H54 (cell line): ENCODE measurements at places on chromosomes 6 and 20.

DNA sequence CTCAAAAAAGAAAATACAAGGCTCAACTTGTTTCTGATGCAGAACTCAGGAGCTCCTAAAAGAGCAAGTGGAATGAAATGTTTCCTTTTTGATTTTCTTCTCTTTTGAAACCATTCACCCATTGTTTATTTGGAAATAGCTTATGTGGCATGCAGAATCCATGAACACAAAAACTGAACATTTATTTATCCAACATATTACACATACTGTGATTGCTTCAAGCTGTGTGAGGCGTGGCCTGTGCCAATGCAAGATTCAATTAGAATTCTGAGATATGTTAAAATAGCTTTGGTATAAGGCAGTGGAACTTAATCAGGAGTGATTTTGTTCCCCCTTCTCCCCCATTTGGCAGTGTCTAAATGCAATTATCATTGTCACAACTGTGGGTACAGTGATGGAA is 45.9 kb upstream of the CARMIL1 start:
- no peak for DNase-seq

DNA sequence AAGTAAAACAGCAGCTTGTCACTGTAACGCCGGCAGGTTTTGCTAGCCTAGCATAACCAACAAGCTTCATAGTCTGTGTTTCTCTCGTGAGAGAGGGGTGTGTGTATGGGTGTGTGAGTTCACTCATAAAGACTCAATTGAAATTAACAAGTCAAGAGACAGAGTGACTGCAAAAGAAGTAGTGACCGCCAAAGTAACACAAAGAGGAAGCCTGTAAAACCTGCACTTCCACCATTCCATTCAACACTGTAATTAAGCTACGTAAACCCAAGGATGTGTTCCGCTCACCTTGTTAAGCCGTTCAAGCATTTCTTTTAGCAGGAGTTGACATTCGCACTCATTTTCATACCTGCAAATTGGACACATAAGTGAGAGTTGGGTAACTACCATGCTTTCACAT is 6.6 kb downstream of the BFSP1 start:
- DNase-seq = no peak

GRCh38 chr6:21213492-21213891 is 380.1 kb upstream of the SOX4 start:
- no peak for DNase-seq

DNA sequence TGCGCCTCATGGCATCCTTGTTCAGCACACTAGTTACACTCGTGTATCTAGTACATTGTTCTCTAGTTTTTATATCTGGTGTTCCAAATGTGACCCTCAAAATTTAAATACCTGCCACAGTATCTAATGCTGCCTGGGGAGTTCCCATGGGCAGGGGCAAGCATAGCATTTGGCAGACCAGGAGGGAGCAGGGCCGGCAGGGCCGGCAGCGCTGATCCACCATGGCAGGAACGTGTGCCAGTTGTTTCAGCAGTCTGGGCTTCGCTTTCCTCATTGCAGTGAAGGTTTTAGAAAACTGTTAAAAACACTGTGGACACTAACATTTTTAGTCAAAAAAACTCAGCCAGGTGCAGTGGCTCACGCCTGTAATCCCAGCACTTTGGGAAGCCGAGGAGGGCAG is 19.2 kb downstream of the NANP start:
- no peak for DNase-seq

GRCh38 chr6:3862038-3862437 is 12.9 kb downstream of the FAM50B start:
- DNase-seq = no peak

DNA sequence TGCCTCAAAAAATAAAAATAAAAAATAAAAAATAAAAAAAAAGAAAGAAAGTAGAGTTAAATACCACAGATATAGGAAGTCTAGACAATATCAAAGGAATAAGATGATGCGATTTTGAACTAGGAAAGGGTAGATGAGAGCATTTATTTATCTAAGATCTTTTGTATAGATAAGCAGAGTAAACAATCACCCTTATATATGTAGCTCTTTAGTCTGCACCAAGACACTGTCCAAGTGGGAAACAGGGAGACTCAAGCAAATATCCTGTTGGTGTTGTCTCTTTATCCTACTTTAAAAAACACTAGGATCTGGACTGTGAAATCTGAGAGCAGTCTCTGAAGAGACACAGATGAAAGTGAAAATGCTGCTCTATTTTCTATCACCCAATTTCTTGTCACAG is 587.0 kb upstream of the FLRT3 start:
- no peak for DNase-seq

DNA sequence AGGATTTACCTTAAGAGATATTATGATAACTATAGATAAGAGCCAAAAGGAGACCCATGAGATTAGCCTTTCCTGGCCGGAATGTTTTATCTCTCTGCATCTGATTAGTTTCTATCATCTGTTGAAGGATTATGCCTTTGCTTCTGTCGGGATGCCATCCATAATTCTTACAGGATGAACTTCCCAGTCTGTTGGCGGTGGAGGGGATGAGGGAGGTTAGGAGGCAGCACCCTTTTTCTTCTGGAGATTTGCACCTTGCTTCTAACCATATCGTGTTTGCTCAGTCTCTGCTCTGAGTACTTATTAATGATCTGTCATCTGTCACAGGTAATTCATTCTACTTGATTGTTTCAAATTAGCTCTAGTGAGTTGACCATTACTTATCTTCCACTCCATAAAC is 292.1 kb downstream of the KHDC1L start:
- no peak for DNase-seq

DNA sequence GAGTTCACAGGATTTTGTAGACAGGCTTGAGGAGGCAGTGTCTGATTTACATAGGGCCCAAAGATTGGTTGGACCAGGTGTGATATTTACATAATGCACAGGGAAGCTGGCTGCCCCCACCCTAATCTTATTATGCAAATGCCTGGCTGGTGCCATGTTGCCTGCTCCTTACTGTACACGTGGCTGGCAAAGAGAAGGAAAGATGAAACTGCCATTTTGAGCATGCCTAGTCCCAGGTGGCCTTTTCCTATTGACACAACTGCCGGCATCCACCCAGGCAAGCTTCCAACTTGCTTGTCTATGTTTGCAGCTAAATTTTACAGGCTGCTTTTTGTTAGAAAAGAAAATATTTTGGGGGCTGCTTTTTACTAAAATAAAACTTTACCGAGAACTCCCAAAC is 174.6 kb downstream of the LMBRD1 start:
- DNase-seq = no peak

- no peak for DNase-seq
Observed at GRCh38 chr6:140283197-140283596, 908.7 kb upstream of the CITED2 start.

DNA sequence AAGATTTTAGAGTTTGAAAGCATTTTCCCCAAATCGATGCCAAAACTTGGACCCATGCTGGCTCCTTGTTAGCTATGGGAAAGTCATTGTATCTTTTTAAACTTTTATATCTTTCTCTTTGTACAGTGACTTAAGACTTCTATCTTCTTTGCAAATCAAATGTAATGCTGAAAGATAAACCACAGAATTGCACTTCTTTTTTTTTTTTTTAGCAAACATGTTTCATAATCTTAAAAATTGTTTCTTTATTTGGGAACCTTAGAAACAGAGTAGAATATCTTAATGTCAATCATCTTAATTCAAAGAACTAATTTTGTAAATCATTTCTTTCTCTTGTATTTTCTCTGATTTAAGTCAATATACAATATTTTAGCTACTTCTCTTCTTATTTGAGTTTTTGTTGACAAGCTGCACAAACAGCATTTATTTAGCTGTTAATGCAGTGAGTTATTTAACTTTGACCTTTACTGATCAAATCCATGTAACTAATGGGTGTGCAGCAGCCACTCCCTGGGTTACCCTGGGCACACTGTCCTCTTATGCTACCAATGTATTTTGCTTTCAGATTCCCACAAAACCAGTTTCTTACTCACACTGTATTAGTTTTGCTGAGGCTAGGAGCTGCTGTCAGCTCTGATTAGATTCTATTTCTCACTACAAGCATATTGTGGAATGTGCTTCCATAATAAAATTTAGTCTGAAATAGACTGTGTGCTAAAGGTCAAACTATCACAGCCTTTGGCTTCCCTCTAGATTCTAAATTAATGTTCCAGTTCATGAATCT is 279.6 kb downstream of the ADGB start:
- no peak for DNase-seq

- DNase-seq = peak; percentile 27
Observed at GRCh38 chr6:138465007-138465645, 34.2 kb downstream of the NHSL1 start.

- DNase-seq = no peak
Observed at GRCh38 chr6:2848851-2849250, 7.2 kb upstream of the SERPINB1 start.

GRCh38 chr6:15033850-15034203 is 212.0 kb upstream of the JARID2 start:
- DNase-seq = no peak

DNA sequence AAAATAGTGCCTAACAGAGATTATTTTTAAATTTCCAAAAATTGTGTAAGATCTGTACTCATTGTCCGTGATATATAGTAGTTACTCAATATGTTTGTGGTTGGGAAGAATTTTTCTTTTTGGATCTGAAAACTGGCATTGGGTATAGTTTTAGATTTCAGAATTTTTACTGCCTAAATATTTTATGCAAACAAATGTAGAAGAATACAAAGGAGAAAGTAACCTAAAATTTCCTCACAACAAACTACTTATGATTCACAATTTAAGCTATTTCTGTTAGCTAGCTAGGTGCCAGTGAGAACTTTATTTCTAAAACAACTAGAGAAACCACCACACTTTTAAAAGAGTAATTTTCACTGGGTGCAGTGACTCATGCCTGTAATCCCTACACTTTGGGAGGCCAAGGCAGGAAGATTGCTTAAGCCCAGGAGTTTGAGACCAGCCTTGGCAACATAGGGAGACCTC is 38.8 kb downstream of the SESN1 start:
- DNase-seq = no peak

- no peak for DNase-seq
Observed at GRCh38 chr6:101113468-101114260, 232.5 kb upstream of the ASCC3 start.

DNA sequence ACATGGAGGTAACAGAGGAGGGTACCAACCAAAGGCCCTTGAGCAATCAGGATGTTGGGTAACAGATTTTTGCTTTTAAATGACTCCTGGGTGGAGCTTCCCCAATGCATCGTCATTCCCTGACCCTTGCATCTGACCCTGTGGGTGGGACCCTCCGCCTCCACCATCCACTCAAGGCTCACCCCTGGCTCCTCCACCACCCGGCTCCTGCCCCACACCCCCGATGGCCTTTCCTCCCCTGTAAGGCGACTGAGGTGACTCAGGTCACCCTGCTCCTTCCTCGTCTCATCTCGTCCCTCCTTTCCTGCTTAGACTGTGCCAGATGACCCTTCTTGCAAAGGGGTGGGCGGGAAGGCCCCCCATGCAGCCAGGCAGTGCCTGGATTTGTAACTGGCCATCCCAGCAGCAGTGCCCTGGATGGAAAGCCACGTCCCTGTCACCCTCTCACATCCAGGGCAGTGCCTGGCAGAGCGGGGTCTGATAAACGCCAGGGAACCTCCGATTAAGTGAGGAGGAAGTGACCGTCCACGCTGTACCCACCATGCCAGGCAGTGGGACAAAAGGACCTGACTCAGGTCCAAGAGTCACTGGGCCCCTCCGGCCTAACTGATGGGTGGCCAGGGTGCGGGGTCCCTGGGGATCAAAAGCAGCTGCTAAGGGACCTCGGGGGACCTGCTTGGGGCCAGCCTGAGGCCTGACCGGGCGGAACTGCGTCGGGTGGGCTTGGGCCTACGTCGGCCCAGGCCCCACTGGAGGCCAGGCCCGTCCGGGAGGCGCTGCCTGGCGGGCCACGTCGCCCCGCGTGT is 624 bp upstream of the NPEPL1 start:
- DNase-seq = no peak

GRCh38 chr20:37976887-37977286 is 56.4 kb downstream of the TTI1 start:
- no peak for DNase-seq

DNA sequence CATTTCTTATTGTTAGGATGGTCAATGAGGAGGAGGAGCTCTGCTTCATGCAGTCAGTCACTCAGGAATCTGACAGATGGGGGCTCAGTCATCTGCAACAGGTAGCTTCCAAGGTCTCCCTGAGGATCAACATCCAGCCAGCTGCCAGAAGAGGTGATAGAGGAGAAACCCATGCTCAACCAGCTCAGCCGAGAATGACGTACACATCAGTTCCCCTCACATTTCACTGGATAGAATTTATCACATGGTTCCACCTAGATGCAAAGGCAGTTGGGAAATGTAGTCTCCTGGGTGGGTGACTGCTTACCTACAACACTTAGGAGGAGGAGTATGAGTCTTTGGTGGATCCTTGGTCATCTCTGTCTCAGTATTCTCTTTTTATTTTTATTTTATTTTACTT is 144.5 kb downstream of the CEBPB start:
- peak; percentile 58 for DNase-seq

GRCh38 chr6:100695445-100695844 is 185.7 kb downstream of the ASCC3 start:
- no peak for DNase-seq

- DNase-seq = no peak
Observed at GRCh38 chr6:133503336-133503729, 262.2 kb downstream of the EYA4 start.

DNA sequence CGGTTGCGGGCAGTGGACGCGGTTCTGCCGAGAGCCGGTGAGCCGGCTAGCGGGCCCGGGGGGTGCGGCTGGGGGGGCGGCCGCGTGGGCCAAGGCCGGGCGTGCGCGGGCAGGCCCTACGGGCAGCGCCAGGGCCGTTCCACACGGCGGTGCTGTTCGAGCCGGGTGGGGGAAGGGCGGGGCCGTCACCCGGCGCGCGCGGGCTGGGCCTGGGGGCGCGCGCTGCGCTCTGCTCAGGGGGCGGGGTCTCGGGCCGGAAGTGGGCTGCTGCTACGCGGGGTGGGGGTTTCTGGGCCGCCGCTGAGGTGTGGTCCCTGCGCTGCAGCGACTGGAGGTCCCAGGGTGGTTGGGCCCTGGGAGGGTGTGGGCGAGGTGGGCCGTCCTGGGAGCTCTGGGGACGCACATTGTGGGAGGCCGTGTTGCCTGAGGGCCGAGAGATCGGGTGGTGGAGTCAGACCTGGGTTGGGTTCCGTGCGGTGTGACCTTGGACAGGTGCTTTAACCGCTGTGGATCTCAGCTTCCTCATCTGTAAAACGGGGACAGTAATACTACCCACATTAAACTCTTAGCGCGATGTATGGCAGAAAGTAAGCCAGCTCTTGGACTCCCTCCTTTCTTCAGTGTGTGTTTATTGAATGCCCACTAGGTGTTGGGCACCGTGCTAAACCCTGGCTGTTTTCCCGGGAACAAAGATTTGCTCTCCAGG is 391 bp downstream of the MAPRE1 start:
- peak; percentile 47 for DNase-seq

DNA sequence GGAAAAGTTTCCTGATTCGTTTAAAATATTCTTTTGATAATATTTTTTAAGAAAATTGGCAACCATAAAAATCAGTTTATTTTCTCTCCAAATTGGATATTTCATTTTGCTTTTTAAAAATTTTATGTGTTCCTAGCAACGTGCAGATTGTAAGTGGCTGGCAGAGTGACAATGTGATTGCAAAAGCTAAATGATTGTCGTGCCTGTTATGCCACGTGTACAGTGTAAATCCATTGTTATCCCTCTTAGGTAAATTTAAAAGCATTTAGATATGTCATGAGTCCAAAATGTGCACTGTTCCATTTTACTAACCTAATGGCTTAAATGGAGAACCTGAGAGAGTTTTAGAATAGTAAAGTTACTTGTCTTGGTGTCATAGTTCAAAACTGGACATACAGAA is 94.4 kb upstream of the ADGRF4 start:
- DNase-seq = no peak

GRCh38 chr6:56517155-56517745 is 125.4 kb downstream of the DST start:
- no peak for DNase-seq

- DNase-seq = no peak
Observed at GRCh38 chr20:50920997-50921396, 10.2 kb downstream of the ADNP start.
